ENCODE measurements at places on chromosomes 5 and 9.

DNA sequence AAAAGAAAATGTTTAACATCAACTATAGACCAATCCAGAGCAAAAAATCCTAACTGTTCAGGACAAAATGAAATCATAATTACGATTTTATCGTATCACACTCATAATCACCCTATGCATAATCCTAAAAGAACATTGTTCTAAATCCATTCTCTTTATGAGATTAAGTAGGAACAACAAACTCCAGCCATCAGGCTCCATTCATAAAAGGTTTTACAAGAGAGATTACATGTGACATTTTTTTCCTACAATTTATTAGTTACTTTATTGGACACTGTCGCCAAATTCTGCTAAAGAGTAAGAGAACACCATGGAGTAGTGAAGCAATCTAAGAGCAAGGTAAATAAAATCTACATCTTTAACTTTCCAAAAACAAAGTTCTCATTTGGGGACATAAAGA is 198.0 kb downstream of the BNC2 start:
- DNase-seq = no peak

DNA sequence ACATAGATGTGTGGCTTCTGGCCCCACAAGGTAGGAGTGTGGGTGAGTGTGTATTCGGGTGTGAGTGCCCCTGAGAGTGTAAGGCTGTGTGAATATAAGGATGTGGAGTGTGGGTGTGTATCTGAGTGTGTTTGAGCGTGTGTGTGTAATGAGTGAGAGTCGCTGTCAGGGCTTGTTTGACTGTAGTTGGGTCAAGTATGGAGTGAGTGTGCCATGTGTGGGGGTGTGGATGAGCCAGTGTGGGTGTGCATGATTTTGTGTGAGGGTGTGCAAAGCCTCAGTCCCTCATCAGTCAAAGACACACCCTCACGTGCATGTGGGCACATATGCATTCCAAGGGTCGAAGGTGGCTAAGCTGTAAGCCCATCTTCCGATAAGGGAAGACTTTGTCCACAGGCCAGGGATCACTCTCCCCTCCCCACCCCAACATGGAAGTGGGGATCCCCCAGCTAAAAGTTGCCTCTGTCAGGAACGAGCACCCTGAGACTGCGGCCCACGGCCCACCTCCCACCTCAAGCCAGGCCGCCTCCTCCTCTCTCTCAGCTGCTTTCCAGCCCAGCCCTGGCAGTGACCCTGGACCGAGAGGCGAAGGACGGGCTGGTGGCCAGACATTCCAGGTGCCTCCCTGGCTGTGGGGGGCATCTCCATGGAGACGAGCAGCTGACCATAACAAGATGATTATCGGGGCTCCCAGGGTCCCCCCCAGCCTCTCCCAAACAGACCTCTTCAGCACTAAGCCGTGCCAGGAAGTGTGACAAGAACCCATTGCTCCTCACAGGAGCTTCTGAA is 12.9 kb downstream of the AQP3 start:
- no peak for DNase-seq

DNA sequence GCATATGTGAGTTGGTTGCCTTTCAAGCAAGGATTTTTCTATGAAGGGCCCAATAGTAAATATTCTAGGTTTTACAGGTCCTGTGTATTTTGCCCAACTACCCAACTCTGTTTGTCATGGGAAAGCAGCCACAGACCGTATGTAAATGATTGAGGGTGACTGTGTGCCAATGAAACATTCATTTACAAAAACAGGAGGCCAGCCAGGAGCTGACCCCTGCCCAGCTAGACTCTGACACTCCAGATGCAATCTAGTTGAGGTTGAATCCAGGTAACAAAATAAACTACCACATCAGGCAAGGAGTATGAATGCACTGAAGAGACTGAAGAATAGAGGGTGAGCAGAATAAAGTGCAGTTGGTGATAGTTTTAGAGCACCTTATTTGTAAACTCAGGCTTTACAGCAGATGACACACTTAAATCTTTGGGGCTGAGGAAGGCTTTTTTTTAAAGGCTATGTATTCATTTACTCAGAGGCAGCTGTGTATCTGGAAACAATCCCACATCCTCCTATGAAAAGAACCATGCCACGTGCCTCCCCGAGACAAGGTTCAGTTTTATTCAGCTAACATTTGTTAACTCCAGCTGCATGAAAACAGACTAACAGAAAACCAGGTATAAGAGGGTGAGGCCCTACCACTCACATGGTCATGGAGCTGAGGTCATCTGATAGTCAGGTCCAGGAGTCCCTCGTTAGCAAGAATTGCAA is 60.7 kb downstream of the SLC1A1 start:
- no peak for DNase-seq

DNA sequence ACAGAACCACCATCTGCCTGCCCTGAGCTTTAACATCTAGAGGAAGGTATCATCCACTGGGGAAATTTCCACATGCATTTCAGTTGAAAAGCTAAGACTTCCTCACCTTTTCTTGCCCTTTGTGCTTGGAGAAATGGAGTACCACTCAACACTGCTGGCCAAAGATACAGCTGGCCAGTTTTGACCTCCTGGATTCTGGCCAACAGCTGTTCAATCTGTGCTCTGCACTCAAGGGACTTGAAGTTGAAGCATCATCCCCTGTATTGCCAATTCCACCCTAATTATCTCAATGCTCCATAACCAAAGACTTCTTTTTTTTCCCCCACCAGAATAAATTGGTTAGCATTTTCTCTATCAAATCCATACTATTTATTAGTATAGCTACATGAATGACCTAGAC is 70.4 kb upstream of the PRDM9 start:
- DNase-seq = no peak

DNA sequence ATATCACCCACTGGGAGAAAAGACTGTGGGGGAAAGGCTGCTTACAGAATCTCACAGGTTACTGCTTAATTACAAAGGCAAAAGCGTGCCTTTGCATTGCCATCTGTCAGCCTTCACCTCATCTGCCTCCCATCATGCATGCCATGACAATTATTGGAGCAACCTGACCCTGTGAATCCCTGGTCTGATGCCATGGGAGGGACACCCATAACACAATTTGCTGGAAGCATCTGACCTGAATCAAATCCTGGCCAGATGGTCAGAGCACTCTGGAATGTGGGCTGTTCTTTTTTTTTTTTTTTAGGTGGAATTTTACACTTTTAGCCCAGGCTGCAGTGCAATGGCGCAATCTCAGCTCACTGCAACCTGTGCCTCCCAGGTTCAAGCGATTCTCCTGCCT is 11.6 kb upstream of the RETREG1 start:
- no peak for DNase-seq

GRCh38 chr5:80662108-80662507 is 7.3 kb upstream of the DHFR start:
- no peak for DNase-seq

GRCh38 chr5:17436350-17436749 is 61.7 kb upstream of the TAF11L2 start:
- no peak for DNase-seq

DNA sequence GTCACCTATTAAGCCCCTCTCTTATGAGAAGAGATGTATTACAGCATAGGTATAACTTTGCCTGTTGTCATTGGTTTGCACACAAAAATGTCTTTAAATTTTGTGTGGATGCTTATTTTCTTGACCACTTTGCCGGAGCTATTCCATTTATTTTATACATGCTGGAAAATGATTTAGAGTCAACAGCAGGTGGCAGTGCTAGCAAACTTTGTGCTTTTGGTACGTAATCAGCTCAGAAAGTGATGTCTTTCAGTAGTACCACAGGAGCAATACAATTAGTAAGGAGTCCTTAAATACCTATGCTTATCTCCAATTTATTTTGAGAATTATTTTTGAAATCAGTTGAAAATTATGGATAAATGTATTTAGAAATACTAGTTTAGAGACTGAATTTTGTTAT is 19.8 kb upstream of the NUDT12 start:
- no peak for DNase-seq

DNA sequence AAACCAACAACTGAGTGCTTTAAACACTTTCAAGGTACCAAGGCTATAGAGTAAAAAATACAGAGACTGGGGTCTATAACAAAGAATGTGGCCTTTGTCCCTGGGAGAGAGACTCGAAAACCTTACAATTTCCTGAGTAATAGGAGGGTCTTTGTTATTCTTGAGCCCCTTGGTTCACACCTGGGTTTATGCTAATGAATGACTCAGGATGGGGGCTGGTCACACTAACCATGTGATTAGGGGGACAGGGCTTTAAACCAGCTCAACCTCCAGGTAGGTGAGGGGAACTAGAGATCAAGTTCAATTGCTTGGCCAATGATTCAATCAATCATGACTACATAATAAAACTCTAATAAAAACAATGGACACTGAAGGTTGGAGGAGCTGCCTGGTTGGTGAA is 50.2 kb downstream of the PLPP1 start:
- no peak for DNase-seq

DNA sequence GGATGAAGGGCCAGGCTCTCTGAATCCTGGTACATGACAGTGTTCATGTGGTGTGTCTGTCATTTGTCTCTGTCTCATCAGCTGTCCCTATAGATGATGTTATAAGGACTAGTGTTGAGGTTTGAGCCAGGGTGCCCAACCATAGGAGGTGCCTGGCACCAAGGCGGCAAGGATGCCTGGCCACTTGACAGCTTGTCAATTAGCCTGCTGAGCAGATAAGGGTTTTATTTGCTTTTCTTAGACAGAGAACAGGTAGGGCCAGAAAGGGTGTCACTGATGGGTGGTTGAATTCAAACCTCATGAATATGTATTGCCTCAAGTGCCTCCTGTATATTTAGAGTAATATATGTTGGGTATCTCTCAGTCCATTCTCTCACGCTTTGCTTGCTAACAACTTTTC is 30.1 kb upstream of the AUH start:
- DNase-seq = no peak

DNA sequence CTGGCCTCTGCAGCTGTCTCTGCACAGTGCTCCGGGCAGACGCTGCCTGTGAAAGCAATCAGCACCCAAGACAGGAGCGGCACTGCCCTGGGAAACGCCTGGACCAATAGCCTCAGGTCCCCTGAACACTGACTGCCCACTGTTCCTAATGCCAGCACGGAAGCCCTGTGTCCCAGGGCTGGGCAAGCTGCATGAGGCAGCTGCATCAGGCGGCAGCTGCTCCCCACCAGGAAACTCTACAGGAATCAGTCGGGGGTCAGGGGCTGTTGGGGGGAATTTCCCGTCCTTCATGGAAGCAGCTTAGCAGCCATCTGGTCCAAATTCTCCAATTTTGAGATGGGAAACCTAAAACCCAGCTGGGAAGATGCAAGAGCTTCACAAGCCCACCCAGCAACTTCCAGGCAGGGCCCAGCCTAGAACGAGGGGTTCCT is 118.6 kb downstream of the VAV2 start:
- DNase-seq = no peak

GRCh38 chr9:137195525-137196220 is 4.9 kb downstream of the TPRN start:
- DNase-seq = no peak

- no peak for DNase-seq
Measured at GRCh38 chr9:83445703-83446265, 92.4 kb downstream of the FRMD3 start.

- no peak for DNase-seq
Measured at GRCh38 chr9:124468061-124468740, 17.9 kb downstream of the ADGRD2 start.

DNA sequence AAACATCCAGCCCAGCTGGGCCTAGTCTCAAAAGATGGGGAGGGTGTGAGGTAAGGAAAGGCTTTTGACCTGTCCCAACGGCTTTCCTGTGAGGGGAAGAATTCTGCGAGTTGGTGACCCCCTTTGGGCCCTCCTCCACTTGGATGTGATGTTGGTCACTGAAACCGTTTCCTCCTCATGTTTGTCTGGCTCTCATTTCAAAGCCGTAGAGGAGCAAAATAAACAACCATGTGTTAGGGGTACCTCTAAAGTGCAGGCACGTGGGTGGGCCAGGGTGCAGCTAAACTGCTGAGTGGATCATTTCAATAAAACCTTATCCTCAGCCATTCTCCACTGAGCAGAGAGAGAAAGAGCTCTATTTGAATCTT is 84.3 kb upstream of the MELK start:
- no peak for DNase-seq

DNA sequence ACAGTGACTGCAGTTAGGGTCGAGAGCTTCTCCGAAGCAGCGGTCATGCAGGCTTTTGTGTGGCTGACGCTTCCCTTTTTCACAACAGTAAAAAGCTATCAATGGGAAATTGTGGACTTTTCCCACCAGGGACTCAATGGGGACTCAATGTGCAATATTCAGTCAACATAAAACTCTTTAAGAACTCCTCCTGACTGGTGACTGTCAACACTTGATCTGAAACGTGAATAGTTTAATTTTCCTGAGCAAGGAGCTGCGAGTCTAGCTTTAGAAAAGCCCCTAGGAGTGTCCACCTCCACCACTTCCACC is 28.7 kb downstream of the EXOC3 start:
- no peak for DNase-seq

DNA sequence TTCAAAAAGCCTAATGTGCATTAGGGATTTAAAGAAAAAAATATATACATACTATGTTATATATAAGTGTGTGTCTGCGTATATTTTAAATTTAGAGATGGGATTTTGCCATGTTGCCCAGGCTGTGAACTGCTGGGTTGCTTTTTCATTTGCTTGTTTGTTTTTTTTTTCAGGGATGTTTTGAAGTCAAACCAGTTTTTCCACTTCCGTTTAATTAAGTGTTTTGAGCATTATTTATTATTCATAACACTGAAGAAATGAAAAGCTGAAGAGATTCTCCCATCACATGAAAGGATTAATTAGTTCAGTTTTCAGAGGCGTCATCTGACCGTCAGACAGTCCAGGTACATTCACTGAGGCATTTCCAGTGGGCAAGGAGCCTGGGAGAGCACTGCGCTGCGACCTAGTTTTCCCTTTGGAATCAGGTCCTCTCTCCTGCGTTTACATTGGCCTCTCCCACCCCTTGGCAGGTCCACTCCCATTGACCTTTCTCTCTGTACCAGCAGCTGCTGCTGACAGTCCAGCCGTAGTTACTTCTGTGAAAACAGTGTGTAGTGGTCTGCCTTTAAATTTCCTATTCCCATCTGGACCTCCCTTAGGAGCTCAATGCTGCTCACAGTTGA is 26.0 kb downstream of the ARRDC3 start:
- DNase-seq = no peak

DNA sequence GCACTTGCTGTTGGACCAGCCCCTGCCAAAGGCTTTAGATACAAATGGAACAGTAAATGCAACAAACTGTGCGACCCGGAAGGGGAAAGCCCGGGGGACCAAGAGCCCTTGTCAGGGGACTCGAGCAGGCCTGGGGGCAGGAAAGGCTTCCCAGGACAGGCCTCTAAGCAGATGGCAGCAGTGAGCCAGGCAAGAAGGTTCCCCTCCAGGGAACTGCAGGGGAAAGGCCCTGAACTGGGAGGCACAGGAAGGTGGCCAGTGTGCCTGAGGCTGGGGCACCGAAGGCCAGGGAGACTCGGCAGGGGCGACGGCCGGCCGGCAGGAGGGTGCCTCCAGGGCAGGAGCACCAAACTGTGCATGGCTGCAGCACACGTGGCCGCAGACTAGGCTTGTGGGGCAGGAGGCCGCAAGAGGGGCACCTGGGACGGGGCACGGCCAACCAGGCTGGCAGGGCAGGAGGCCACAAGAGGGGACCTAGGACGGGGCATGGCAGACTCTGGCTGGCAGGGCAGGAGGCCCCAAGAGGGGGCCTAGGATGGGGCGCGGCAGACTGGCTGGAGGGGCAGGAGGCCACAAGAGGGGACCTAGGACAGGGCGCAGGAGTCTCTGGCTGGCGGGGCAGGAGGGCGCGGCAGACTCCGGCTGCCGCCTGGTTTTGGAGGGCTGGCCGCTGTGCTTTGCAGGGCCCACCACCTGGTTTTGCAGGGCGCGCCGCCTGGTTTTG is 10.0 kb downstream of the VAV2 start:
- no peak for DNase-seq

Measured in activated CD8-positive, alpha-beta memory T cell treated with anti-CD3 and anti-CD28 coated beads, Interleukin-2, amount 50 U/mL, for 48 hours (primary cell).